ENCODE measurements at places on chromosomes 2 and 18. TPM values are rescaled to one million over a fixed set of nuclear protein-coding genes. Genes with fewer than 3 reads are reported as not detected.
A peak's percentile ranks its signal among the peaks of the same experiment; 100 is the strongest.

- DNase-seq: no peak
Observed at GRCh38 chr2:110114831-110115255, 779 bp downstream of the MALL start.

GRCh38 chr2:118527571-118527970 lies 319.9 kb downstream of the EN1 start:
- DNase-seq: no peak

DNA sequence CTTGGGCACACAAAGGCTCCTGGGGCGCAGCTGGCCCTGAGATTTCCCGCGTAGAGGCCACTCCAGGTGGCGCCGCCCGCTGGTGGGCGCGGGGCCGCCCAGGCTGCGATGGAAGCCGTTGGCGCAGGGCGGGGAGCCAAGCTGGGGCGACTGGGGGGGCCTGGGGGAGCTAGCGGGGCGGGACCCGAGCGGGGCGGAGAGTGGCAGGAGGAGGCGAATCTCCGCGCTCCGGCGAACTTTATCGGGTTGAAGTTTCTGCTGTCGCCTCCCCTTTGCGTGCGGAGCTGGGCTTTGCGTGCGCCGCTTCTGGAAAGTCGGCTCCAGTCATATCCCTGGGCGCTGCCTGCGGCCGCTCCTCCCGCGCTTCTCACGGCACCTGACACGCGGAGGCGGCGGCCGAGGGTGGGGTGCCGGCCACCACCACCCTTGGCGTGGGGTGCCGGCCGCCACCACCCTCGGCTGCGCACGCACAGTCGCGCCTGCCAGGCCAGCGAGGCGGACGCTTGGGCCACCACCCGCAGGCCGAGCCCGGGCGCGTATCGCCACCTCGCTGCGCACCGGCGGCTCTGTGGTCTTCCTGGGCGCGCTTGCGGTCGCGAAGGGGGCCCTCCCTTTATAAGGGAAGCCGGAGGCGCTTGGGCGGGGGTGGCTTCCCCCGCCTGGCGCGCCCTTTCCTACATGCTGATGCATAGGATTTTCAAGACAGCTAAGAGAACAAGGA lies 919 bp upstream of the CYP1B1 start:
- DNase-seq: peak; percentile 78

NLRC4 gene
- not detected for total RNA-seq

GNLY gene
- 75.5 TPM for total RNA-seq

GRCh38 chr2:126930970-126931590 lies 32.4 kb downstream of the TEX51 start:
- no peak for DNase-seq

- DNase-seq: no peak
Observed at GRCh38 chr2:180075870-180076269, 68.8 kb upstream of the CWC22 start.

DNA sequence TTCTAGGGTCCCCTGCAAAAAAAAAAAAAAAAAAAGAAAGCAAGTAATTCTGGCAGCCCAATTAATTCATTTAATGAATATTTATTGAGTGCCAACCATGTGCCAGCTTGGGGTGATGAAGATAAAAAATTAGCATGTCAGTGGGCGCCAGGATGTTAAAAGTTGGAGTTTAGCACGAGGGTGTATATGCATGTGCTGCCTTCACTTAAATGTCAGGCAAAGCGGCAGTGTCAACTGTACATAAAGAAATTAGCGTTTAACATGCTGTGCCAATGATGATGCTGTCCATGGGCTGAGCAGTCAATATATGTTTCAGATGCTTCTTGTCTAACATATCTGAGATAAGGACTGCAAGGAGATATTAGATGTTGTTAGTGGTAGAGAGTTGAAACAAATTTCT lies 49.5 kb downstream of the ASAP2 start:
- no peak for DNase-seq

AQP12B gene
- not detected for total RNA-seq

- DNase-seq: no peak
Observed at GRCh38 chr18:26056291-26056690, 34.1 kb downstream of the SS18 start.

BCL11A gene
- total RNA-seq: 0.30 TPM

DNA sequence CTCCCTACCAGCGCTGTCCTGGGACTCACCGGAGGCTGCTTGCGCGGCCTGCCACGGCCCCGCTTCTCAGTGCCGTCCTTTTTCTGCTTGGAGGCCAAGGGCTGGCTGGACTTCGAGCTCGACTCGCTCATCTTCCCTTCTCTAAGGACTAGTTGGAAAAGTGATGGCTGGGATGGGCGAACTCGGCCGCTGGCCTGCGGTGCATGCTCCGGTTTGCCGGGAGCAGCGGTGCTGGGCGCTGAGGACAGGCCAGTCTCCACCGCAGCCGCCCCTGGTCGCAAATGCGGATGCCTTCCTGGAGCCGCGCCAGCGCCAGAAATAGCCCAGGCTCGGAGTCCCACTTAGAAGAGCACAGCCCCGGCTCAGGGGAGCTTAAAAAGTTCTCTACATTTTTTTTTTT lies 3.1 kb downstream of the C2orf81 start:
- DNase-seq: no peak

LIMS4 gene
- not detected for total RNA-seq

Data from activated CD4-positive, alpha-beta T cell treated with anti-CD3 and anti-CD28 coated beads, Interleukin-2, amount 10 ng/mL, durations not matched to agents 7 days and 5 days (primary cell).